ENCODE measurements at places on chromosomes 16 and 17.

DNA sequence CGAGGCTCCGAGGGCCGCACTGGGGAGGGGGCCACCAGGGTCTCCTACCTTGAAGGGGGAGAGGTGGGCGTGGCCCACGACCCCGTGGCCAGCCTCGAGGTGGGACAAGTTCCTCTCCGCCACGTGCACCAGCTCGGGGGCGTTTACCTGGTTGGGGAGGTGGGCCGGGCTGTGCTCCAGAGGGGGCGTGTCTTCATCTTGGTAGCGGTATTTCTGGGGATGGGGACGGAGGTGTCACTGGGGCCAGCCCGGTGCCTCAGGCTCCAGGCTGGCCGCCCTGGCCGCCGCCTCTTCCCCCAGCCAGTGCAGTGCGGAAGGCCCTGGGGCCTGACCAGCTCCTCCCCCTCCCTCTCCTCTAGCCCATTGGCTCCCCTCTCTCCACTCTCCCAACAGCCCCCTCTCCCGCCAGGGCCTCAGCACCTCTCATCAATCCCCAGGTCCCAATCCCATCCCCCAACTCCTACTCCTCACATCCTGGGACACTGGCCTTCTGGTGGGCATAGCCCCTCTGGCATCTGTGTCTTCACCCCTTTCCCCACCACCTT lies 11.5 kb downstream of the DLG4 start:
- no peak for DNase-seq

- no peak for DNase-seq
Measured at GRCh38 chr17:10268005-10268404, 69.6 kb upstream of the GAS7 start.

GRCh38 chr17:79315358-79316105 lies 240.9 kb downstream of the ENGASE start:
- no peak for DNase-seq

GRCh38 chr16:88048985-88049384 lies 97.8 kb downstream of the BANP start:
- no peak for DNase-seq

DNA sequence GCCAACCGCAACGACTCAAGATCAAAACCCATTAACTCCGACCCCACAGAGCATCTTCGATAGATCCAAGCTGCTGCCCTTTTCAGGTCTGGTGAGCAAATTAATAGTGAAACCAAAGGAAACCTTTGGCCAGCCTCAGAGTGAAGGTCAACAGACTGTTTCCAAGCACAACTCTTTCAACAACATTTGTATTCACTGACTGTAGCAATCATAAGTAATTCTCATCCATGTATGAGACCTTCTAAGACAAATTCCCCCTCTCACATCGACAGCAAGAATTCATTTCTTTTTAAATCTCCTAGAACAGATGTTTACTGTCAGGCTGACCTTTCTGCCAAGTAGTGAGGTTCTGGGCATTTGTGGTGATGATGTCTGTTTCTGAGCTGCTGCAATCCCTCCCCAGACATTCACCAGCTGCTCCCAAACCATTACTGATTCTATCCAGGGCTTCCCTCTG lies 64.2 kb downstream of the SLC39A11 start:
- no peak for DNase-seq

DNA sequence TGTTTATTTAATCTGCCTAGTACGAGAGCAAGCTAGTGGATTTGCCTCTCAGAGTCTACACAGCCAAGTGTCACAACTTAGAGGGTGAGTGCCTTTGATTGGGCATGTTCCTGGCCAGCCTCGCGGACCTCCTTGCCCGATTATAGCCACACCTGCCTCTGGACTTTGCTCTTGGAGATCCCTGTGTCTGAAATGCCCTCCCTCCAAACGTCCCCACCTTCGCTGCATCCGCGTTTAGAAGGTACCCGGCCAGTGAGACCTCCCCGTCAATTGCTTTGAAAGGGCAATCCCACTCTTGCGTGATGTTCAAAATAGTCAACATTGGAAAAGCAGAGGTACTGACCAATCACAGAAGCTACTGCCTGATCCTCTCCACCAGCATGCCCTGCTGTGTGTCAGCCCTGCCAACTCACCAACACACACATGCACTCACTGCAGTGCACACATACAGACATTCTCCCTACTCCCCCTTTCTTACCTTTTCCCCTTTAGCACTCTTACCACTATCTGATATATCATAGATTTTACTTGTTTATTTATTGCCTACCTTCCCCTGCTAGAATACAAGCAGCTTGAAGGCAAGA lies 6.5 kb upstream of the SDK2 start:
- DNase-seq = no peak

DNA sequence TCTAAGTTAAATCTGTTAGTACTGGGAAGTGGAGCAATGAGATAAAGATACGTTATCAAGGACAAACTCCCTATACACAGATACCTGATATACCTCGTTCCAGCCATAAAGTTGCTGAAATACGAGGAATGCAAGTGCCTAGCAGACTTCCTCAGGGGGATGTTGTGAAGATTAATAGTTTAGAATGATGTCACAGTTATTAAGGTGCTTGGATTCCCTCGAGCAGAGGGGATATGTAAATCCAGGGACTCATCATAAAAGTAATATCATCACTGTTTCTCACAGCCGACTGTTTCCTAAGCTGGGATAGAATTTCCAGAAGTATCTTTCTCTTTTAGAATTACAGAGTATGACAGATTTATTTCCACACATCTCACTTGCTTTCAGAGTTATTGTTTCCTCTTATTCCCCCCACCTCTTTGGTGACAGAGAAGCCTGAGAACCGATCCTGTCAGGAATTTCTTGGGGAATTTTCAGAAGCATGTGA lies 28.4 kb upstream of the ZFHX3 start:
- no peak for DNase-seq

GRCh38 chr17:43631429-43631828 lies 30.3 kb downstream of the MEOX1 start:
- DNase-seq = no peak

- no peak for DNase-seq
Measured at GRCh38 chr17:43309505-43310332, 75.9 kb upstream of the RNU2-1 start.

- DNase-seq = no peak
Measured at GRCh38 chr17:38330941-38331411, 12.8 kb downstream of the GPR179 start.

- no peak for DNase-seq
Measured at GRCh38 chr17:35745749-35746320, 7.2 kb downstream of the GAS2L2 start.

DNA sequence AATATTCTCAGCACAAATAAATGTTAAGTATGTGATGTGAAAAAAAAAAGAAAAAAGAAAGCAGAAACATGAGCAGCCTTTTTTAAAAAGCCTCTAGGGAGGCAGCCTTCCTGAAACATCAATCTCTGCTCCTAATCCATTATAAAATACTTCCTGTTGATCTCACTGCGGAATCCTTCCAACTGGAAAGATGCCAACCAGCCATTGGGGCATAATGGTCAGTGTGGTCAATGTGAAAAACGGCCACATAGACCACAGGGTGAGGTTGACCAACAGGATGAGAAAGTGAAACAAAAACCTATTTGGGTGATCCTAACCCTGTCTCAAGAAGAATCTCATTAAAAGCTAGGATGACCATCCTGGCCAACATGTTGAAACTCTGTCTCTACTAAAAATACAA lies 26.1 kb upstream of the ABCA8 start:
- no peak for DNase-seq

DNA sequence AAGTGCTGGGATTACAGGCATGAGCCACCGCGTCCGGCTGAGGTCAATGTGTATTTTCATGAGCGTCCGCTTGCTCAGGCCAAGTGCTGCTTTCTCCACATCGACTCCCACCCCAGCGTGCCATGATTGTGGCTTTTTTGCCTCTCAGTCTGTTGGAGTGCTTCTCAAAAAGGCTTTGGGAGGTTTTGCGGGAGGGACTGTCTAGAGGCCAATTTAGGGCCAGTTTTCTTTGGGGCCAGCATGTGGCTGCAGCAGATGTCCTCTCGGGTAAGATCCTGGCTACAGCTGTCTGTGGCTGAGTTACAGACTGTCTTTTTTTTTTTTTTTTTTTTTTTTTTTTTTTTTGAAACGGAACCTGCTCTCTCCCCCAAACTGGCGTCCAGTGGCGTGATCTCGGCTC lies 6.5 kb downstream of the C16orf90 start:
- no peak for DNase-seq

DNA sequence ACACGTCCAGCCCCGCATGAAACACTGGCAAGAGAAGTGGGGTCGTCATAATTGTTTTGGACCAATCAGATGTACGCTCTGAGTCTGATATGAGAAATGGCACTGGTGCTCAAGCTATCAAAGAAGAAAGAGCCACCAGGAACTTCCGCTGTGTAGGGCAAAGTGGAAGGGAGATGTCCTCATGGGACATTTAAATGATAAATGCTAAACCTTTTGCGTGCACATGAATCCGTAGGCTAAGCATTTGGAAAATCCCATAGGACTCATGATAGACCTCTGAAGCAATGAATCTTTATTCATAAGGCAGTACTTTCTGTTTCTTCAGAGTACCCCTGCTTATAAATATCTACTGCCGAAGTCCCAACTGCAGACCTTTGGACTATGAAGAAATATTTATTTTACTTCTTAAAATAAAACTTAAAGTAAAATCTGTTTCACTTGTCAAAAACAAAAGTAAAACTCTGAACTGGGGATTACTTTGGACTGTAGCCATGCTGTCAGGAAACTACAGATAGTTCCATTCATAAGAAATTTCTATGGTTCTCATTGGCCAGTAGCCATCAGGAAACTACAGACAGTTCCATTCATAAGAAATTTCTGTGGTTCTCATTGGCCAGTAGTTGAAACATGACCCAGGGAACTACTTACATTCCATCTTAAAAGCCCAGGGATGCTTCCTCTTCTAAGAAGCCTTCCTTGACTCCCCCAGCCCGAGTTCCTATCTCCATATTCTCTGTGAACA lies 335.1 kb downstream of the HS3ST4 start:
- no peak for DNase-seq

- no peak for DNase-seq
Measured at GRCh38 chr16:75317101-75317522, 65.7 kb upstream of the BCAR1 start.

DNA sequence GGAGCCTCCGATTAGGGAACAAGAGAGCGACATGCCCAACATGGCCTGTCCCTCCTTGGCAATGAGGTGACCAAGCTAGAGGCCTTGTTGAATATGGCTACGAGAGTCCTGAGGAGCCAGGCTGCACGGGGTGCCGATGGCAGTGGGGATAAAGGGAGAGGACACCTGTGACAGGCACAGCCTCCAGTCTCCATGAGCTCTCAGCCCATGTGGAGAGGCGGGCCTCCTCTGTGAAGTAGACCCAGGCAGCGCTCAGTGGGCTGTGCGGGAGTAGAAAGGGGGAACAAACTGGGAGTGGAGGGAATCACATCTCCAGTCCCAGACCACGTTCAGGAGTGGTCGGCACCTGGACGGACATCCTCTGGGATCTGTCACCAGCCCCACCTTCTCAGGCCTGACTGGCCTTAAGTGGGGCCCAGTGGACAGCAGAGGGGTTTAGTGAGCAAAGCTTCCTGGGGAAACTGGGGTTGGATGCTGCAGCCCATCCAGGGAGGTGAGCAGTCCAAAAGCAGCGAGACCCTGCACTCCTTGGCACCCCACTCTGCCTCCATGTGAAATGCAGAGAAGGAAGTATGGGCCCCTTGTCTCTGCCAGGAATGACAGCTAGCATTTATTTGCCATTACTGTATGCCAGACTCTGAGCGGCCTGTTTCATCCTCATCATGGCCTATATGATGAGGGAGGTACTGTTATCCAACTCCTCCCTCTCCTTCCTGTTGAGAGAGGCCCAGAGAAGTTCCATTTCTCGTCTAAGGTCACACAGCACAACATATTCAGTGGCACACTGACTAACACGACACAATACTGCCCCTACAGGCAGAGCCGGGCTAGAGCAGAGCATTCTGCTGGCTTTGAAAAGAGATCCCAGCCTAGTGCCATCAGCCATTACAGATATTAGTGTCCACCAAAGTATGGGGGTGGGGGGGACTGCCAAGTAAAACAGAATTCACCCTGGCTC lies 4.5 kb upstream of the TMEM92 start:
- peak; percentile 13 for DNase-seq

- DNase-seq = no peak
Measured at GRCh38 chr17:51957786-51958185, 200.7 kb downstream of the CA10 start.

- DNase-seq = no peak
Measured at GRCh38 chr17:31074772-31075555, 19.8 kb upstream of the NF1 start.

DNA sequence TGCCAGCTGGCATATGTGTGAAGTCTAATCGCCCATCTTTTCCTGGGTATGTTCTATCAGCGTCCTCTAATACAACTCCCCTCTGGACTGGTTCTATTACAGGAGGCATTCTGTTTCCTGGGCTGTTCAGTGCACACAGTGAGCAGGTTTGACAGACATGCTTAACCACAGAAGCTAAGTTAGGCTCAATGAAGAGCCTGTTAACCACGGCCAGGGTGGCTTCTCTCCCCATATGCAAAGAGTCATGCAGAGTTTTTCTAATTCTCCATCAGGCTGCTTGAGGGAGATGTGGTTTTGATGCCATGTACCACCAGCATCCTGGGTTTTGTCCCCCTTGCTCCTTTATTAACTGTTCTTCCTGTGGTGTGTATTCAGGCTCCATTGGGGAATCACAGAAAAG lies 57.2 kb upstream of the ALOX12 start:
- no peak for DNase-seq

- no peak for DNase-seq
Measured at GRCh38 chr16:1343428-1344242, 8.0 kb downstream of the TSR3 start.

- DNase-seq = no peak
Measured at GRCh38 chr16:82345318-82345717, 175.3 kb upstream of the MPHOSPH6 start.

GRCh38 chr17:57541472-57542394 lies 203.4 kb downstream of the CCDC182 start:
- peak; percentile 77 for DNase-seq

DNA sequence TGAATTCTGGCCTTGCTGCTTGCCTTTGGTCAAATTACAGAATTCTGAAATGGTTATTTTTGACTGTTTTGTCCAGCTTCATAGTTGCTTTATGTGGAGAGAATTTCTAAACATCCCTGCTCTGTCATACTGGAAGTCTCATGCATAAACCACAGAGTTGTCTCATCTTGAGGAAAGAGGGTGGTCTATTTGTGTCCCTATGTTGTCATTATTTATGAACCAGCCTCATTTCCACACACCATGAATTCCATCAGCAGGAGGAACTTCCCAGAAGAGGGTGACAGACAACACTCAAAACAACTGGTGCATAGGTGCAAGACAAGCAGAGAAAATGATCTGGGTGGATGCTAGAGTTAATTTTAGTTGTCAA lies 525.8 kb upstream of the GOT2 start:
- DNase-seq = no peak

DNA sequence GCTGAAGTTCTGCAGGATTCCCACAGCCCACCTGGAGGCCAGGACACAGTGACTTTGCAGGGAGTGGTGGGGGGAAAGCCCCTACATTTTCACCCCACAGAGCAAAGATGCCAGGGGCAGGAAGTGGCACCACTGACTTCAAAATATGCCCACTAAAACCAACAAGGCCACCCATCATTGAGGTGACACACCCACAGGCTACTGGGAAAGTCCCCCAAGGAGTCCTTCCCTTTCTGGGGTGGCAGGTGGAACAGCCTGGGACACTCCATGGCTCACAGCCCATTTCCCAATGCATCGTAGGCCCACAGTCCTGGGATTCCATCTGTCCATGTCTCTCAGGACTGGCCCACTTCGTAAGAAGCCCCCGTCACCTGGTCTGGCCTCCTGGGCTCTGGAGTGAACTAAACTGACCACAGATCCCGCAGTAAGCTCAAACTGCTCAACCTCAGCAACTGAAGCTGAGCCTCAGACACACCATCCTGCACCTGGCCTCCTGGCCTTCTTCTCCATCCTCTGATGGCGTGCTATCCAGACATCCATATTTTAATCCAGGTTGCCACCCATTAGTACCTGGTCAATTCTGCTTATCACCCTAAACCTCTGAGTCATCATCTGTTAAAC lies 7.5 kb upstream of the CCL1 start:
- no peak for DNase-seq
